ENCODE measurements at places on chromosomes 12 and 14.

- no peak for DNase-seq
Observed at GRCh38 chr12:1619159-1619558, 9.9 kb upstream of the WNT5B start.

DNA sequence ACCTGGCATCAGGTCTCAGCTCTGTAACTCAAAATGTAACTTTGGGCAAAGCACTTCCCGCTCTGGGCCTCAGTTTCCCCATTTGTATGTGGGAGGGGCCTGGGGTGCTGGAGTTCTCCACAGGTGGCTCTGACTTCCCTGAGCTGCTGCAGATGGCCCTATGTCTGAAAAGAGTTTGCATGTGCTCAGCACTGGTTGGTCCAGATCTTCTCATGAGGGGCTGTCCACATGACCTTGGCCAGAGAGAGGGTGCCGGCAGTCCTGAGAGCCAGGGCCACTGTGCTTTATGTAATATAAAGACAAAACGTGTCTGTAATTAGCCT is 7.2 kb upstream of the CACNA2D4 start:
- no peak for DNase-seq

GRCh38 chr12:59113831-59114615 is 193.7 kb upstream of the LRIG3 start:
- no peak for DNase-seq

DNA sequence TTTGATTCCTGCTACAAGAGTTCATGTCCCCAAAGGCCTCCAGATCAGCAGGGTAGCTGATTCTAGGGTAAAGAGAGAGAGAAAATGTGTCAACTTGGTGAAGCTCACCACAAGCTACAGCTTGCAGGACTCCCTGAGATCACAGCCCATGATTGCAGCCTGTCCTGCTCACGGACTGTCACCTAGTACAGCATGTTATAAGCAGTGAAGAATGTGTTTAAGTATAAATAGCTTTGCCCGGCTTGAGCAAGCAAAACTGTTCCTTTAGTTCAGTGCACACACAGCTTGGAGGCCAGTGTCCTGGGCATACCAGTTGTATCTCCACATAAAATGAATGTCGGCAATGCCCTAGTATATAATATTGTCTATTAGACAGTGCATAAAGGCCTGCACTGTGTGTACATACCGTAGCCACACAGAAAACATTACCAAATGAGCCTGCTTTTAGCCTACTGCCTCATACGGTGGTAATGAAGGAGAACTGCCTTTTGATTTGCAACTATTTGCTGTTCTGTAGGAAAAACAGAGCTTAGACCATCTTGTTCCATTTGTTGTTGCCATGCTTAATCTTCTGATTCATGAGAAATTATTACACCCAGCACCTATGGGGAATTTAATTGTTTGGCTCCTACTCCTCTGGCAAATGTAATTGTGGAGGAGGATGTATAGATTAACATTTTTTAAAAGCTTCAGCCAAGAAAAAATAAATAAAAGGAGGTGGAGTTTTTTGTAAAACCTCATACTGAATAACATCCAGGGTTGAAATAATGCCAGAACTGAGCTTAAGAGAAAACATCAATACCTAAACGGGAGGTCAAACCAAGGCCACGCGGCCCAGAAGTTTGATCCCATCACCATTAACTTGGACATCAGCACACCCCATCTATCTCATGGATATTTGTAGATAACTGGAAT is 108.1 kb upstream of the G2E3 start:
- DNase-seq, result no peak

GRCh38 chr14:90714811-90715210 is 101.4 kb downstream of the TTC7B start:
- DNase-seq, result no peak

- DNase-seq, result peak; percentile 27
Observed at GRCh38 chr14:102316338-102316742, 3.2 kb upstream of the ZNF839 start.

DNA sequence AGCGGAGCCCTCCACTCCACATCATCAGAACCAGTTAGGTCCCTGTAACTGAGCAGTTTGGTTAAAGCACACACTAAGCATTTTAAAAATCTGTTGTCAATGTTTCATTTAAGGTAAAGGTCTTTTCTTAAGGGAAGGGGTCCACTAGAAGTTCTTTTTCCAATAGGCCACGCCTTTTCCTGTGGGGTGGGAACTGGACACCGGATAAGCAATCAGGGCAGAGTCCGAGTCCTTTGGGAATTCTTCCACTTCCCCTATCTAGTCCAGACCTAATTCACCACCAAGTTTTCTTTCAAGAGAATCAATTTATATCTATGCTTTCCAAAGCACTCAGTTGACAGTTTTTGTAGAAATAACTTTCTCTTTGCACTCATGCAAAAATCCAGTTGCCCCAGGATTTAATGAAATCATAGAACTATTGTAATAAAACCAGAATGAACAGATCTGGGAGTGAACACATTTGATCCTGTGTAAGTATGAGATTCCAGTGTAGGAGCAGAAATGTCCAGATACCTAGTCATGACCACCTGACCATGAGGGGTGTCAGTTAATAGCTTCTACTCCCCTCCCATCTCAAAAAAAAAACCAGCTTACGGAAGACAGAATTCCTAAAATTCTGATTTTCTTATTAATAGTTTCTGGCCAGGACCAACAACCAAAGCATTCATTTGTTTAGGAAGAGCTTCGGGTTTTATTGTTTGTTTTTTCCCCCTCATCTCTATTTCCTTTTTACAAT is 11.7 kb downstream of the VPS37B start:
- no peak for DNase-seq

DNA sequence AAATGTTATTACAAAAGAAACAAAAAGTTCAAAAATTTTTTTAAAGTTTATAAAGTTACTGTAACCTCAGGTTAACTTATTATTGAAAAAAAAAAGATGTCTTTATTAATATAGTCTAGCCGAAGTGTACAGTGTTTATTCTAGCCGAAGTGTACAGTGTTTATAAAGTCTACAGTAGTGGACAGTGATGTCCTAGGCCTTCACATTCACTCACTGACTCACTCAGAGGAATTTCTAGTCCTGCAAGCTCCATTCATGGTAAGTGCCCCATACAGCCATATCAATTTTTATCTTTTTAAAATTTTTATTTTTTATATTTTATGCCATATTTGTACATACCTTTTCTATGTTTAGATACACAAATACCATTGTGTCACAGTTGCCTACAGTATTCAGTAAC is 10.4 kb downstream of the ATG2B start:
- DNase-seq, result no peak

- DNase-seq, result no peak
Observed at GRCh38 chr14:31716208-31716607, 155.0 kb downstream of the NUBPL start.

DNA sequence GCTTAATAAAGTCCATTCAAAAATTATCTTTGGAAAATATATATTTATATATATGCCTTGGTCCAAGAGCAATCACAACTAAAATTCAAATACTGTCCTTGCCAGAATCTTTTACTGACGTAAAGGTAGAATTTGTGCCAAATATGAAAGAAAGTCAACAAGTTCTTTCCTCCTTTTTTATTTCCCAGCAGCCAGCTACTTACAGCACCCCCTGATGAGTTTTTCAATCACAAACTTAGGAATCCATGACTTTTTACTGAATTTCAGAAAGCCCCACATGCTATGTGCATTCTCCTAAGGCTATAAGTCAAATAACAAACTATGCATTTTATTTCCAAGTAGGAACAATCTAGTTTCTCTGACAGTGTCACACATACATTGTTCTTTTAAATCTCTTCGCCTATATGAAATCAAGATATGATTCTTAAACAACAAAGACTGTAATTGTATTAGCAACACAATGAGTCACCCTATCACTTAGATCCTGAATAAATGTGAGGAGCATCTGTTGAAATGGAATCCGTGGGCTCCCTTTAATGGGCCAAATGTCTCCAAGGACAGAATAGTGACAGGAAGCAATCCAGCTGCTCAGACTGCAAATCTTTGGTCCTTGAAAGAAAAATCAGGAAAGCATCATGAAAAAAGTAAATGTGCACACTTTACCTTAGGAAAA is 271.4 kb downstream of the DUSP6 start:
- no peak for DNase-seq

- DNase-seq, result no peak
Observed at GRCh38 chr12:61452076-61452475, 808.1 kb upstream of the USP15 start.

- DNase-seq, result no peak
Observed at GRCh38 chr12:124668602-124669001, 101.2 kb upstream of the NCOR2 start.

- DNase-seq, result no peak
Observed at GRCh38 chr12:131049549-131050339, 96.0 kb downstream of the ADGRD1 start.

- no peak for DNase-seq
Observed at GRCh38 chr12:8475508-8476203, 19.9 kb downstream of the CLEC6A start.

DNA sequence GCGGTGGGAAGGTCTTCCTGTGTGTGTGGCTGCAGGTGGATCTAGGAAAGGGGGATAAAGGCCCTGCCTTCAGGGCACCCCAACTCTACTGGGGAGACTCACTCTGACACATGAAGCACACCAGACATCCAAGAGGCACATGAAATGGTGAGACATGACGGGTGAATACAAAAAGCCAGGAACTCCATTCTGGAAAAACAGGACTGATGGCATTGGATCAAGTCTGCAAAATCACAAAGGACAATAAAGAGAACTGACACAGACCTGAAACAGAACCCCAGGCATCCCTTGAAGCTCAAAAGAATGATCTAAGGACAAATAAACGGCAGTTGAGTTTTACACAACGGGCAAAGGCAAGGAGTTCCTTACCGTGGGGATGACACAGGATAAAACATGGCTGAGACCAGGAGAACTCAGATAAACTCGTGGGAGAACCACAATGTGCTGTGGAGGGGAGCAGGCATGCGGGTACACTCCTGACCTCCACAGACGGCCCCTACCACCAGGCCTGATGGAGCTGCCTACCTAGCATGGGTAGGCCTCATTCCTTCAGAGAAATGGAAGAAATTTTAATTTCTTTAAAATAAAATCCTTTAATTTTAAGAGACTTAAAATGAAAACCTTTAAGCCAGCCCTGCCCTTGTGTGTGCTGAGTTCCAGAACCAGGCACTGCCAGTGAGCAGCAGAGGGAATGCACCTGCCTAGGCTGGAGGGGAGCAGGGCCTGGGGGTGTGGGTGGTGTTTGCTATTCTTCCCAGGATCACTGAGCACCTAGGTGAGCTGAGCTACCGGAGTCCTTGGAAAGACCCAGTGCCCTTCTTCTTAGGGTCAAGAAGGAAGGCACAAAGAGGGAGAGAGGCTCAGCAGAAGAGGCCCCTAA is 100.1 kb downstream of the SINHCAF start:
- DNase-seq, result no peak

GRCh38 chr14:66405158-66405557 is 81.0 kb upstream of the CCDC196 start:
- DNase-seq, result no peak

DNA sequence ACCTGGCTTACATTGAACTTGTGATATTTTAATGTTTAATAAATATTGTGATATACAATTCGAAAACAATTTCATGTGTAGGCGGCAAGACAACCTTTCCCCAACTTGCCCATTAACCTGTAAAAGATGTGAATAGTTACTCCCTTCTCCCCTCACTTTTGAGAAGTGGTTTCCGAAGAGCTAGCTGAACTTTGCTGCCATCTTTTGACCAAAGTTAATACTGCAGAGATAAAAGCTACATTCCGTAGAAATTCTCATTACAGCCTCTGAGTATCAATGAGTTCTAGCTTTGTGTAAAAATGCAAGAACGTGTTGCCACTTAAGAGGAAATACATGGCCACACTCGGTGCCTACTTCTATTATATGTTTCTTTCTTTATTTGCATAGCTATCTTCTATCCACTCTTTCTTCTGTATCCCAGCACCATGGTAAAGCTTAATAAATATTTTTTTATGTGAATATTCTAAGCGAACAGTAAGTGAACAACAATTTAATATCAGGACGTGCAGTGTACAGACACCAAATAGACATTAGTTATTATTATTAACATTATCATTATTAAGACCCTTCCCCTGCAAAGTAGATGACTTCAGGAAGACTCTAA is 105.1 kb upstream of the TMEM260 start:
- no peak for DNase-seq
